C1 segment of cervical spinal cord (tissue), 14 donors: ENCODE measurements at places on chromosomes 3 and 15.

GRCh38 chr3:122052968-122053367 is 2.2 kb upstream of the CD86 start:
- DNase-seq: no peak

DNA sequence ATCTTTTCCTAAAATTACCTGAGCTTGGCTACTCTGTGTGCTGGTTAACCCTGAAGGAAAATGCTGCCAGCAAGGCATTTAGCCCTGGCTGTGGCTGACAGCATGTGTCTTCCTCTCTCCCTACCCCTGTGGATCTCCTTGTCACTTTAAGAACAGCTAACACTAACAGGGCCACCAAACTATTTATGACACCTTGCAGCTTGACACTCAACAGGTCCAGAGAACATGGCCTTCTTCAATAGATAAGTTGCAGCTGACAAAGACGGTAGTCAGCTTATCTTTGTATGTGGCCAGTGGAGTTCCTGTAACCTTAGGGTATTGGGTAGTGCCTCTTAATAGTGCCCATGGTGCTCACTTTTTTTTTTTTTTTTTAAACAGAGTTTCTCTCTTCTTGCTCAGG is 32.0 kb upstream of the COPB2 start:
- no peak for DNase-seq

DNA sequence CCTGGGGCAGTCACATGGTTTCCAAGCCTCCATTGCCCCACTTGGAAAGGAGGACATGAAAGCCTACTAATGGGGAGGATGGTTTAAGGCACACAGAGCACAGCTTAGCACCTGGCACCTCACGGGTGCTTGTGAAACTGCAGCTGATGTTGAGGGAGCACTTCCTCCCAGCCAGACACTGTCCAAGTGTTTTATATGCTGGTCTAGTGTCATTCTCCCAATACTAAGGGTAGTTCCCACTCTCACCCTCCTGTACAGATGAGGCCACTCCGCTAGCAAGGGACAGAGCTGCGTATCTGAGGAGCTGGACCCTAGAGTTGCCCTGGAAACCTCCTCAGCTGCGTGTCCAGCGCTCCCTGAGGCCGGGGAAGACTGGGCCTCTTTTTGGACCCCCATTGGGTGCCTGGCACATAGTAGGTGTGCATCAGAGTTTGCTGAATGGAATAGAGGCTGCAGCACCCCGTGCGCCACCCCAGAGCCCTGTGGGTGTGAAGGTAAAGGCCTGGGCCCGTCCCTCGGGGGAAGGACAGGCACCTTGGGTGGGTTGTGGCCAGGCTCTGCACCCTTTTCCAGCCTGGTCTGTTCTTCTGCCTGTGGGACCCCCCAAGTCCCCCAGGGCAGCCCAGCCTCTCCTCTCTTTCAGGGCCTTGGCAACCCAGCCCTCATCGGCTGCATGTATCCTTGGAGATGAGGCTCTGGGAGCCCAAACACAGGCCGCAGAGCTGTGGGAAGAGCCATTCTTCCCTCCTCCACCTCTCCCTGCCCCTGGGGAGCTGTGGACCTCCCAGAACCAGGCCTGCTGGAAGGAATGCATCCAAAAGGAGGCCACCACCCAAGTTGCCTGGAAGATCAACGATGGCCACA is 31.3 kb downstream of the DNASE1L3 start:
- DNase-seq: no peak

DNA sequence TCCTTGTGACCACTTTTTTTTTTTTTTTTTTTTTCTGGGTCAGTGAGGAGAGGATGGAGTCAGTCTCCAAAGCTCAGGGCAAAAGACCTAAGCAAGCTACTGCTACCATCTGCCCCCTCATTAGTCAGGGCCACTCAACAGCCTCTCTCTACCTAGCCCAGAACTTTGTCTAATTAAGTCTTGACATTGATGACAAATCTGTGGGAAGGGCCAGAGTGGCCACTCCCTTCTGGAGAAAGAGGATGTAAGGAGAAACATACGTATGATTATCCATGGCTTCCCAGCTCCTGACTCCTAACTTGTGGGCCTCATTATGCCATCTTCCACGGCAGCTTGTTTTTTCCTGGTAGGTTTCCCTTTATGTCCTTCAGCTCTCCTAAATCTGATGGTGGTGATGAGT is 37.9 kb downstream of the NR1I2 start:
- DNase-seq: no peak

GRCh38 chr3:141699324-141699723 is 38.8 kb upstream of the RNF7 start:
- DNase-seq: no peak

GRCh38 chr15:95825208-95825607 is 505.3 kb upstream of the NR2F2 start:
- no peak for DNase-seq
